ENCODE measurements at places on chromosomes 7 and 10. TPM values are rescaled to one million over a fixed set of nuclear protein-coding genes. Genes with fewer than 3 reads are reported as not detected.

WNT2 gene
- total RNA-seq, result not detected

UPK3B gene
- 7.3 TPM for total RNA-seq

FRMPD2 gene
- total RNA-seq, result not detected

LRIT1 gene
- total RNA-seq, result not detected

NEUROG3 gene
- total RNA-seq, result not detected

OR2A1 gene
- total RNA-seq, result 0.19 TPM

OGDHL gene
- not detected for total RNA-seq

CDHR1 gene
- total RNA-seq, result not detected

ZNF804B gene
- total RNA-seq, result not detected

FUOM gene
- total RNA-seq, result 24.6 TPM

CNPY1 gene
- total RNA-seq, result not detected

- DNase-seq, result no peak
Observed at GRCh38 chr10:1628757-1629156, 108.6 kb downstream of the ADARB2 start.

DNA sequence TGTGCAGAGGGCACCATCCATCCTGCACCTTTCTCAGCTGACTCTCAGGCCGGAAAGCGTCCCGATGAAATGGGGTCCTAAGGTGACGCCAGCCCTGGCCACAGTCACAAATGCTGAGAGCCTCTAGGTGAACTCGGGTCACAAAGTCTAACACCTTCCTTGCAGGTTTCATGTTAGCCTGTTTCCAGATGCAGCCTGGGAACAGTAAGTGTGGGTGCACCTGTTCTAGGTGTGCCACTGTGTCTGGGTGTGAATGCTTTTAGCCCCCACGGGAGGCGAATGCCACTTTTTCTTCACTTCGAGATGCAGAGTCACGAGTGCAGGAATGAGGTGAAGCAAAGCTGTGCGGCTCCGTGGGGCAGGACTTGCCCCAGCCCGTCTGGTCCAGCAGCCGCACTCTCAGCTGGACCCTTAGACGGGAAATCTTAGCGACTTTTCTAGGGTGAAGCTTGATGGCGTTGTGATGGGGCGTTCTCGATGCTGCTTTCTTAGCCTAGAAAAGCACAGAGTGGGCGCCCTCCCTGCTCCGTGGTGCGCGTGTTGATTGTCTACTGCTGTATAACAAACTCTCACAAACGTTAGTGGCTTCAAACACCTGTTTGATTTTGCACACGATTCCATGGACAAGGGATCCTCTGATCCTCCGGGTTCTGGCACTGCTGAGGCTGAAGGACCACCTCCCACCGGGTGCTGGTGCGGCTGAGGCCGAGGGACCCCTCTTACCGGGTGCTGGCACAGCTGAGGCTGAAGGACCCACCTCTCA is 13.6 kb upstream of the VIPR2 start:
- DNase-seq, result no peak

DNA sequence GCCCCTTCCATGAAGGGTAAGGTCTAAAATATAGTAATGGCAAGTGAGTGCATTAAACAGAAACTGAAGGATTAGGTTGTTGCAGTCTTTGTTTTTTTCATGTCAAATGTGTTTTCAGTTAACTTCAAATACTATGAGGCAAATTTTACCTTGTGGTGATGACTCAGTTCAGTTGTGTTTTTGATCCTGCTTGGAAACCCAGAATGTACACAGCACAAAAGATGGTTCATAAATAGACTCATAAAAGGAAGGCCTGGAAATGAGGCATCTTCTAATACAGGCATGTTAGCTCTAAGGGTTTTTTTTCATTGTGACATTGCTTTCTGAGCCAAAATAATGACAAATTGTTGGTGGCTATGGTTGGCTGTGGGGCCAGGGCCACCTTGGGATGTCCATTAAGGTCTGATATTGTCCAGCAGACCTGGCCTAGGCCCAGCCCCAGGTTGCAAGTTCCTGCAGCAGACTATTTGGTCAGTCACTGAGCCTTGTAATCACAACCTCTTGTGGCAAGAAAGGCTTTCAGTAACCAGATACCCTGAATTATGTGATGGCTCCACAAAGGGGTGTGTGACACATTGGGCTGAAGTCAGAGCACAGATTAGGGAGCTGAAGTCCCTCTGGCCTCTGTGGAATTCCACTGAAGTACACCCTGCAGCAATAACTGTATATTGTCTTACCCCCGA is 69.0 kb upstream of the SAMD8 start:
- DNase-seq, result no peak

DNA sequence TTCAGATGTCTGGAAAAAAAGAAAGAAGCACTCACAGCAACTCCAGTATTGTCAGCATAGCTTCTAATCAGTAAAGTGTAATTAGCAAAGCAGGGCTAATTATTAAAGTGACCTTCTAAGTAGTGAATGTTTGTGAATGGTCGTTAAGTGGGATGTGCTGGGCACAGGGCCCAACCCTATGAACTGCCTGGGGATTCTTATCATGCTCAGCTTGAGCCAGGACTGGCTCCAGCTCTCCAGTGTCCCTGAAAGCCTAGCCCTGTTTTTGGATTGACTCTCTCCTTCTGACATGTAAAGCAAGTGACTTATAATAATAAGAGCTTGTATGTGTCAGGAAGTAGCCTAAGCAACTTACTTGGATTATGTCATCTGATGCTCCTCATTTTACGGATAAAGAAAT is 9.5 kb upstream of the TBX20 start:
- DNase-seq, result no peak

DNA sequence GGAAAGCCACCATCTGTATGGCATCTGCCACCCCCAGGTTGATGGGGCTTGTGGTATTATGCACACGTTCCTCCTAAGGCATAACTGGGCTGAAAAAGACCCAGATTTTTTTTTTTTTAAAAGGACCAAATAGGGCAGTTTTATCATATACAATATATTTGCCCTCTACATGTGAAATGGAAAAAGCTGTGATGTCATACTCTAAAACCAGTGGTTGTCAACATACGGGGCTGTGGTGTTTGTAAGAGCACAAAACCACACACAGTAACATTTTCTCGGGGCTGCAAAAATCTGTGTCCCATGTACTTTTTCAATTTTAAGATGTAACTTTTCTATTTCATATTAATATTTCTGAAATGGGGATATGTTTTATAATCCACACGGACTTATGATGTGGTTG is 34.9 kb downstream of the FAM171A1 start:
- DNase-seq, result no peak

DNA sequence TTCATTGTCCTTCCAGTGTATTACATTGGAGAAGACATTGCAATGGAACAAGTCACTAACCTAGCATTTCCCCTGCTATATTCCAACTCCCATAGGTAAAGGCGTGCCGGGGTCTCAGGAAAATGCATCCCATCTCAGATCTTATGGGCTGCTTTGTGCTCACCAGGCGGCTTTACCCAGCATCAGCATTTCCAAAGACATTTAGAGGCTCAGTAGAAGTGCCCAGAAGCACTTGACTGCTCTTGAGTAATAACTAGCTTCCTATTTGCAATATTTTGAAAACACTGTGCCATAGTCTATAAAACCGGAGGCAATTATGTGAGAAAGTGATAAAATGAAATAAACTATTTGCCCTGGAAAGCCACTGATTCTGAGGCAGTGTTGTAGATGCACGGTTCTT is 415.0 kb upstream of the NPVF start:
- no peak for DNase-seq

GRCh38 chr7:114789161-114789560 is 132.7 kb upstream of the MDFIC start:
- DNase-seq, result no peak

GRCh38 chr10:74642901-74643595 is 183.4 kb upstream of the KAT6B start:
- no peak for DNase-seq

- no peak for DNase-seq
Observed at GRCh38 chr10:110681023-110681681, 37.0 kb downstream of the RBM20 start.

DNA sequence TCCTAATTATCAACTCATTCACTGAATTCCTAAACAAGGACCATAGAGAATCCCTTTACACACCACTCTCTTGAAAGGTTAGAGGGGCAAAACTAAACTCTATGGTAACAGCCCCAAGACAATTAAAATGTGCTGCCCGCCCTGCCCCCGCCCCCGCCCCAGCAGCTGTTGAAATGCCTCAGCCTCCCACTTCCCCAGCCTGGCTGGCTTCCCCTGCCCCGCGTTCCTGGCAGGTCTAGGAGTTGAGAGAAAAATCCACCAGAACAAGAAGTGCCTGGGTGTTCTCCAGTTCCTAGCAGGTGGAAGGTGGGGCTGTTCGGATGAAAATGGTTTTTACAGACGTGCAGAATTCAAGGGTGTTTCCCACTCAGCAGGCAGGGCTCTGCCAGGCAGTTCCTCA is 109.5 kb upstream of the ZEB1 start:
- no peak for DNase-seq

DNA sequence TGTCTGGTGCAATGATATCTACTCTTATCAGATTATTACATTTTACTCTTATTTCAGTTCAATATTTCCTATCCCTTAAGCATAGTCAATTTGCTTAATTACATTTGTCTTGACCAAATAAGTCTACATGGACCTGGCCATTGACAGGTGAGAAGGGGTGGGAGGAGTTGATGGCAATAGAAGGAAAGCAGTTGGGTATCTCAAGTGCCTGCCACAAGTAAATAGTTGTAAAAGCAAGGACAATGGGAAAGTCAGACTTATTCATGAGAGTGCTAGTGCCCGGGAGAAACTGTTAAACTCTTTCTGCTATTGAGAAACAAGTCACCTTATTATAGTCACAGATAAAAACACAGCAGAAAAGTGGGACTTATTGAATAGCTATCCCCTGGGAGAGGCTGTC is 32.4 kb upstream of the HGF start:
- DNase-seq, result no peak

GRCh38 chr10:1316809-1317143 is 260.6 kb downstream of the WDR37 start:
- DNase-seq, result no peak

GRCh38 chr7:27129729-27130539 is 623 bp downstream of the HOXA4 start:
- no peak for DNase-seq

GRCh38 chr7:105325216-105325904 is 63.4 kb downstream of the SRPK2 start:
- DNase-seq, result no peak

DNA sequence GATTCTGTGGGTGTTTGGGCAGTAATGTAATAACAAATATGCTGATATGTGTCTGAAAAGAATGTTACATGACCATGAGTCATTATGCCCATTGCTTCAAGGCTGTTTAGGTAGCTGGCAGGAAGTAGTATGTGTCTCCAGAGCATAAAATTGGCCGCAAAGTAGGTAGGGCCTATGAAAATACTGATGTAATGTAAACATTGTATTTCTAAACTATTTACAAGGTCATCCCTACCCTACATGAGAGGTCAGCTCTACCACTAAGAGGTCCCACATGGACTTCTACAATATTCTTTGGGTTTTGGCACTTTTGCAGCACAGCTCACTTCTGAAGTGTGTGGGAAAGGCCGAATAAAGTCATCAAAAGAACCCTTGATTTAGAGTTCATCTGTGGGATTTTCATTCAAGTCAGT is 301.9 kb downstream of the AHR start:
- no peak for DNase-seq

DNA sequence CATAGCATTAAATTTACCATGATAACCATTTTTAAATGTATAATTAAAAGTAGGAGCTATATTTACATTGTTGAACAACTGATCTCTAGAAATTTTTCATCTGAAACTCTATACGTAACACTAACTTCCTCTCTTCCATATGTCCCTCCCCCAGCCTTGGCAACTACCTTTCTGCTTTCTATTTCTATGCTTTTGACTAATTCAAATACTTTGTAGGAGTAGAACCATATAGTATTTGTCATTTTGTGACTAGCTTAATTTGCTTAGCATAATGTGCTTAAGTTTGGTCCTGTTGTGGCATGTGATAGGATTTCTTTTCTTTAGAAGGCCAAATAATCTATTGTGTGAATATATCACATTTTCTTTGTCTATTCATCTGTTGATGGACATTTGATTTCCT is 225.3 kb upstream of the POT1 start:
- no peak for DNase-seq

GRCh38 chr7:115704884-115705283 is 325.7 kb downstream of the TFEC start:
- DNase-seq, result no peak

DNA sequence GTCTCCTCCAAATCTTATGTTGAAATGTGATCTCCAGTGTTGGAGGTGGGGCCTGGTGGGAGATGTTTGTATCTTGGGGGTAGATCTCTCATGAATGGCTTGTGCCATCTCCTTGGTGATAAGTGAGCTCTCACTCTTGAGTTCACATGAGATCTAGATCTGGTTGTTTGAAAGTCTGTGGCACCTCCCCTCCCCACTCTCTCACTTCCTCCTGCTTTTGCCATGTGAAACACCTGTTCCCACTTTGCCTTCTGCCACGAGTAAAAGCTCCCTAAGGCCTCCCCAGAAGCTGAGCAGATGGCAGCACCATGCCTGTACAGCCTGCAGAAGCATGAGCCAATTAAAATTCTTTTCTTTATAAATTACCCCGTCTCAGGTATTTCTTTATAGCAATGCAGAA is 23.5 kb downstream of the TMEM229A start:
- DNase-seq, result no peak

- no peak for DNase-seq
Observed at GRCh38 chr7:78121888-78122287, 323.3 kb downstream of the PHTF2 start.

DNA sequence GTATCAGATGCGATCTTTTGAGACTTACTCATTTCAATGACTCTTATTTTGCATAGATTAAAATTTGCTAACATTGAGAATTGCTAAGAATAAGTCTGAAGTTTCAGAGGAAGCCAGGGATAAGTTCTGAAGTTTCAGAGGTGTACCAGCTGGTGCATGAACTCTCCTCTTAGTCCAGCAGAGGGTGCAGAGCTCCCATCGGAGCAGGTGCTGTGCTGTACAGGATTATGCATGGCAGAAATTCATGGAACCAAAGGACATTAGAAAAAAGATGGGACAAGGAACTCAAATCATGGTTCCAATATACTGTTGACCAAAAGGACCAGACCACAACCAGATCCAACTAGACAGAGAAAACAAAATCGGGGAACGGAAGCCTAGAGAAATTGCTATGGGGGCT is 41.9 kb downstream of the MGAM2 start:
- DNase-seq, result no peak

GRCh38 chr10:132938472-132939339 is 3.7 kb downstream of the CFAP46 start:
- no peak for DNase-seq

GRCh38 chr10:60480865-60481563 is 91.3 kb upstream of the ANK3 start:
- no peak for DNase-seq

GRCh38 chr10:132390170-132390920 is 6.7 kb upstream of the PWWP2B start:
- no peak for DNase-seq
